Parietal lobe (tissue), 2 donors: ENCODE measurements at places on chromosomes 6 and 20. TPM values are rescaled to one million over a fixed set of nuclear protein-coding genes. Genes with fewer than 3 reads are reported as not detected.

Gene OSBPL2
- total RNA-seq, result 45.1 TPM

Gene PHACTR3
- total RNA-seq, result 64.8 TPM

Gene PLEKHG1
- total RNA-seq, result 9.4 TPM

Gene FRK
- total RNA-seq, result 0.63 TPM

Gene NCOA5
- 28.2 TPM for total RNA-seq

Gene DYNLT2
- total RNA-seq, result 4.1 TPM

Gene SLC22A2
- not detected for total RNA-seq

Gene STMND1
- not detected for total RNA-seq

Gene TRIM15
- not detected for total RNA-seq

Gene JPH2
- not detected for total RNA-seq

Gene CD83
- total RNA-seq, result 19.7 TPM

Gene AIF1
- 3.4 TPM for total RNA-seq

Gene ARFGEF2
- total RNA-seq, result 30.4 TPM

Gene GINM1
- 20.7 TPM for total RNA-seq

Gene NKAIN4
- total RNA-seq, result 17.8 TPM

Gene ATP5F1E
- 35.4 TPM for total RNA-seq

Gene AIG1
- total RNA-seq, result 50.1 TPM

Gene VSTM2L
- 50.7 TPM for total RNA-seq

Gene CPNE5
- total RNA-seq, result 15.3 TPM

Gene PPP1R3G
- 1.3 TPM for total RNA-seq

Gene CABLES2
- 7.2 TPM for total RNA-seq

Gene OR2B6
- total RNA-seq, result not detected

Gene COL11A2
- total RNA-seq, result 3.4 TPM

Gene ADA
- total RNA-seq, result 0.63 TPM

Gene MCHR2
- 8.5 TPM for total RNA-seq

Gene CLDN20
- total RNA-seq, result not detected

Gene EBF4
- 24.1 TPM for total RNA-seq

Gene TCP11
- total RNA-seq, result 0.63 TPM
